ENCODE measurements at places on chromosomes 1 and 21. TPM values are rescaled to one million over a fixed set of nuclear protein-coding genes. Genes with fewer than 3 reads are reported as not detected.

KRTAP6-3 gene
- total RNA-seq, result not detected

HAO2 gene
- not detected for total RNA-seq

- peak; percentile 53 for DNase-seq
These were observed at the start of gene NTRK1 for GRCh38 chr1:156860628-156861423. Gene NTRK1, plus strand, starts transcription at chr1:156860865. Its CDS starts 70 bp downstream, at chr1:156860935.

- DNase-seq, result no peak
These were observed 175.9 kb upstream of the ARHGEF16 start for GRCh38 chr1:3278416-3279181.

GRCh38 chr1:58352476-58353092 is 193.9 kb downstream of the OMA1 start:
- no peak for DNase-seq

- no peak for DNase-seq
These were observed 19.7 kb upstream of the LMX1A start for GRCh38 chr1:165376041-165376810.

DNA sequence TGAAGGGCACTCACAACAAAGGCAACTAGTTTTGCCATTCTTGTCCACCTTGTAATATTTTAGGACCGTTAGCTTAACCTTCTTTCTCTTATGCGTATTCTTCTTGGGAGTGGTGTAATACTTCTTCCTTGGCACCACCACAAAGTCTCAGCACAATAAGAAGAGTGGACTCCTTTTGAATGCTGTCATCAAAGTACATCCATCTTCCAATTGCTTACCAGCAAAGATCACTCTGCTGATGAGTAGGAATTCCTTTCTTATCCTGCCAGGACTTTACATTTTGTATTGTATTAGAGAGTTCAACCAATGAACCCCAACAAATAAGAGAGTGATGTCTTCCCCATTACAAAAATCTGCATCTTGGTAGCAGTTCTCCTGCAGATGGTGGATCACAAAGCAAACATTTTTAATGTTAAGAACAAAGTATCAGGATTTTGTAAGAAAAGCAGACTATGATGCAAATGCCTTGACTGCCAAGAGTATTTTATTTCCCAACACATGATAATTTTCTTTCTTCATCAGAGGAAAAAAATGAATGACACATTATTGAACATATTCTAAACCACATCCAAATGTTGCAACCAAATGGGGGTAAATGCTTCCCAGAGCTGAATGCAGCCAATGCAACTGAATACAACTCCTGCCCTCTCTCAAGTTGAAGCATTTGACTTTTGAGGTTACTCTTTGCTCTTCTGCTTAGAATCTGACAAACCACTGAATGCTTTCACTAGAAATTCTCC is 5.1 kb upstream of the ARNT start:
- no peak for DNase-seq

DNA sequence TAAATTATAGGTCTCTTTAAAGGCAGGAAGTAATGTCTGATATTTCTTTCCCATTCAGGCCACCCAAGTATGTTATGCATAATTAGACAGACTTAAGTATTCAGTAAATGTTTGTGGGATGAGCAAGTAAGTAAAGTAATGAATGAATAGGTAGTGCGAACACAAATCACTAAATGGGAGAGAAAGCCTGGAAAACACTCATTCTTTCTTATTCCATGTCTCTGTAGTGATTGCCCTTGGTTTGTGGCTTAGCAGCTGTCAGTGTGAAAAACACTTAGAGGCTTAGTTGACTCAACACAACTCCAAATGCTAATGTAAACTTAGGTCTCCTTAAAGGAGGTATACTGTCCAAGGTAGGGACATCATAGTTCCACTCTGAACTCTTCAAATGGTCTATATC is 182.5 kb downstream of the ZC3H11B start:
- DNase-seq, result no peak

- no peak for DNase-seq
These were observed 15.7 kb downstream of the SPOCD1 start for GRCh38 chr1:31799895-31800673.

LIPI gene
- total RNA-seq, result not detected

DNA sequence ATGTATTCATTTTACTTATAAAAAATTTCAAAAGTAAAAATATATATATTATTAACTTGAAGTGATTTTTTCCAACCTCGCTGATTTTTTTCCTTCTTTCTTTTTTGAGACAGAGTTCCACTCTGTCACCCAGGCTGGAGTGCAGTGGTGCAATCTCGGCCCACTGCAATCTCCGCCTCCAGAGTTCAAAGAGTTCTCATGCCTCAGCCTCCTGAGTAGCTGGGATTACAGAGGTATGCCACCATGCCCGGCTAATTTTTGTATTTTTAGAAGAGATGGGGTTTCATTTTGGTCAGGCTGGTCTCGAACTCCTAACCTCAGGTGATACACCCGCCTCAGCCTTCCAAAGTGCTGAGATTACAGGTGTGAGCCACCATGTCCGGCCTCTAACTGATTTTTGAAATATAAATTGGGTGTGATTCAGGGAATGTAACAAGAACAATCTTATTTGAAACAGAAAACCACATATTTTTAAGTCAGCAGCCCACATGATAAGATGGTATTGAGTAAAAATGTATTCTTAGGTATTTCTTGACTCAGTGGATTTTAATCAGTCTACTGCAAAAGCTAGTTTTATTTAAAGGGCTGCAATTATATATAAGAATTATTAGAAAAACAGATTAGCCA is 30.0 kb downstream of the ZBTB8B start:
- DNase-seq, result no peak

KRTAP10-11 gene
- total RNA-seq, result not detected

GPR161 gene
- 1.3 TPM for total RNA-seq

- DNase-seq, result no peak
These were observed 413.8 kb upstream of the NFIA start for GRCh38 chr1:60668585-60668984.

GRCh38 chr1:79113836-79114235 is 107.3 kb upstream of the ADGRL4 start:
- no peak for DNase-seq

REG4 gene
- total RNA-seq, result not detected

DNA sequence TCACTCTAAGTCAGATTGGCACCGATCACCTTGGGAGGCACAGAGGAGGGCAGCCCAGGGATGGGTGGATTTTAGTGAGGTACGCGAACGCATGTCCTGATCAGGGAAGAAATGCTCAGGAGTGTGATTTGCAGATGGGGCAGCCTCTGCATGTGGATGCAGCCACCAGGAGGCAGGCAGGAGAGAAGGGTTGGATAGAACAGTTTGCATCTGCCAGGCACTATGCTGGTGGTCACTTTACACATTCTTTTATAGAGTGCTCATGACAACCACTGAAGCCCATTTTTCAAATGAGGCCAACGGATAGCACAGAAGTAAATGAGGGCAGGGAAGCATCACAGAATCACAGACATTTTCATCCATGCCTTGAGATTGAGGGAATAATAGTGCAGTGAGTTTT is 5.7 kb downstream of the LAMB3 start:
- no peak for DNase-seq

DNA sequence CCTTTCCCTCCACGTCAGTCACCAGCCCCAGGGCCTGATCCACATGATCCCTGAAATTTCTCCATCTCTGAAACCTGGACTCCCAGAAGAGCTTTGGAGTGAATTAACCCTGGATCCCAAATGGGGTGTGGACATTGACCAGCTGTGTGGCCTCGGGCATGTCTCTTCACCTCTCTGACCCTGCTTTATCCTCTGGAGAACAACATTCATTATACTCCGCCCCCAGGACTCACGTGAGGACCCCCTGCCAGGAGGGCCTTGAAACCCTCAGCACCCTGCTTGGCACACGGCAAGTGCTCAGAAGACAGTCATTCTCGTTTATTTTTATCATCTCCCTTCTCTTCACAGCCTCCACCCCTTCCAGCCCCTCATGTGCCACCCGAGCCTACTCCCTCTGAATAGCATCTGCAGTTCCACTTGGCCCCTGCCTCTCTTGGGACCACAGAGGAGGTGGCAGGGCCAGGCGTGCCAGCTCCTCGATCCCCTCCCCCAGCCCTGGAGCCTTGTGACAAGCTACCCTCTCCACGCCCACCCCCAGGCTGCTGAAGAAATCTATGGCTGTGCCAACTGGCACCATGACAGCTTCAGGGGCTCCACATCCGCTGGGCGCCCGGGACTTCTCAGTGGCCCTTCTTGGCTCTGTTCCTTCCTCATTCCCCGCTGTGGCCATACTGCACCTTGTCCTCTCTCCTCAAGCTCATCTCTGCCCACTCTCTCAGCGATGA is 18.0 kb downstream of the ADGRB2 start:
- no peak for DNase-seq

GRCh38 chr1:175840787-175841186 is 97.4 kb upstream of the TNR start:
- no peak for DNase-seq

GRCh38 chr1:234676103-234676594 is 66.2 kb upstream of the IRF2BP2 start:
- DNase-seq, result no peak

- DNase-seq, result no peak
These were observed 10.8 kb upstream of the EYA3 start for GRCh38 chr1:28099050-28099769.
